GM19239 (cell line): ENCODE measurements at places on chromosomes 12 and 14.

DNA sequence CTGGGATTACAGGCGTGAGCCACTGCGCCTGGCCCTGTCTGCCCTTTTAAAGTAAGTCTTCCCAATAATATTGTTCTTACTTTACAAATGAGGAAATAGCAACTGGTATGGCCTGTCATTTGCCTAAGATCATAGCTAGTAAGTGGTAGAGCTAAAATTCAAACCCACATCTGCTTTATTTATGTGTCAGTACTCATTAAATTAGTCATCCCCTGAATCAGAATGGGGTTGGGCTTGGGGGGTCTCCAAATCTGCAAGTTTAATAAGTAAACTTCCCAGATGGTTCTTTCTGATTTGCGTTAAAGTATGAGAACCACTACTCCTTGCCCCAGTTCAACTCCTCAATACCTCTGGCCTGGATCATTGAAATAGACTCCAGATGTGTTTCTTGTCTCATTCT lies 96.2 kb downstream of the FAR2 start:
- DNase-seq = no peak

DNA sequence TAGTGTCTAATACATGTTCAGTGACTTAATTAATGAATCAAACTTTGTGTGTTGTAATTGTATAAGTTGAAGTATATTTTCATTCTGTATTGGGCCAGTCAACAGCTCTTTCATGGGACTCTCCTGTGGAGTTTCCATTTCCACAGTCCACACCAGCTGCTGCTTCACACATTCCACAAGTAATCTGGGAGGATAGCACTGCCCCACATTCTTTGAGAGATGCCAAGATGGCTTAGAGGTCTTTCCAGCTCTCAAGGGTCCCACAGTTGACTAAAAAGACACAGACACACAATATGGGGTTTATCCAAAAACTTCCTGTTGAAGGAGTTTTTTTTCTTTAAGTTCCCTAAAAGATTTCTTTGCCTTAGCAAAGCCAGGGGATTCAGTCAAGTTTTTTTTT lies 408.3 kb downstream of the AACS start:
- no peak for DNase-seq

- no peak for DNase-seq
These were observed 3.0 kb upstream of the METTL17 start for GRCh38 chr14:20986811-20987210.

DNA sequence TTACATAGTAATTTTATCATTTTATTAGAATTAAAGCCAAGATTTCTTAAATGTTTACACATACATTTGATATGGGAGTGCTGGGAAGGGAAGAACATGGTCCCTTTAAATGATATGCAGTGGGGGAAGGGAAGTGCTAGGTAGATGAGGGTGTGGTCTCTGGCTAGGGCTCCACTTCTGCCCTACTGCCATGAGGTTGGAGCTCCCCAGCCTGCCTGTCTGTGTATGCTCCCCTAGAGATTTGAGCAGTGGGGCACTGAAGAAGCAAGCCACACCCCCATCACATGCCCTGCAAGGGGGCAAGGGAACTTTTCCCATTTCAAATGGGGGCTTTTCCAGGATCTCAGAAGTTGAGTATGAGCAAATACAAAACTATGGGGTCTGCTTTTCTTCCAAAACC lies 25.5 kb downstream of the CLECL1 start:
- DNase-seq = no peak

DNA sequence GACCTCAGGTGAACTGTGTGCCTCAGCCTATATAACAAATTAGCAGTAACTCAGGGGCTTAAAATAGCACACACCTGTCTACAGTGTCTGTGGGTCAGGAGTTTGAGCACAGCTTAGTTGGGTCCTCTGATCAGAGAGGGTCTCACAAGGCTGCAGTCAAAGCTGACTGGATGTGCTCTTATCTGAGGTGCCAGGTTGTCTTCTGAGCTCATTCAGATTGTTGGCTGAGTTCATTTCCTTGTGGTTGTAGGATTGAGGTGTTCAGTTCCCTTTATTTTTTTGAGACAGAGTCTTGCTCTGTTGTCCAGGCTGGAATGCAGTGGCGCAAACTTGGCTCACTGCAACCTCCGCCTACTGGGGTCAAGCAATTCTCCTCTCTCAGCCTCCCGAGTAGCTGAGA lies 164.7 kb downstream of the ADCK1 start:
- no peak for DNase-seq

GRCh38 chr14:51954031-51954430 lies 35.3 kb upstream of the RTRAF start:
- no peak for DNase-seq
